ENCODE measurements at places on chromosomes 3 and 15. TPM values are rescaled to one million over a fixed set of nuclear protein-coding genes. Genes with fewer than 3 reads are reported as not detected.

PCBP4 gene
- 12.2 TPM for total RNA-seq

CLDN16 gene
- 0.05 TPM for total RNA-seq

ITGA11 gene
- 1.1 TPM for total RNA-seq

HRG gene
- 0.25 TPM for total RNA-seq

MAP2K5 gene
- 13.2 TPM for total RNA-seq

CLSTN2 gene
- total RNA-seq: 125 TPM

All from motor neuron (in vitro differentiated cells).